ENCODE measurements at places on chromosomes 13 and 19.

- no peak for DNase-seq
These were observed 237.0 kb downstream of the POSTN start for GRCh38 chr13:37361608-37362007.

- DNase-seq, result no peak
These were observed 51.5 kb downstream of the ATP7B start for GRCh38 chr13:51959773-51960172.

DNA sequence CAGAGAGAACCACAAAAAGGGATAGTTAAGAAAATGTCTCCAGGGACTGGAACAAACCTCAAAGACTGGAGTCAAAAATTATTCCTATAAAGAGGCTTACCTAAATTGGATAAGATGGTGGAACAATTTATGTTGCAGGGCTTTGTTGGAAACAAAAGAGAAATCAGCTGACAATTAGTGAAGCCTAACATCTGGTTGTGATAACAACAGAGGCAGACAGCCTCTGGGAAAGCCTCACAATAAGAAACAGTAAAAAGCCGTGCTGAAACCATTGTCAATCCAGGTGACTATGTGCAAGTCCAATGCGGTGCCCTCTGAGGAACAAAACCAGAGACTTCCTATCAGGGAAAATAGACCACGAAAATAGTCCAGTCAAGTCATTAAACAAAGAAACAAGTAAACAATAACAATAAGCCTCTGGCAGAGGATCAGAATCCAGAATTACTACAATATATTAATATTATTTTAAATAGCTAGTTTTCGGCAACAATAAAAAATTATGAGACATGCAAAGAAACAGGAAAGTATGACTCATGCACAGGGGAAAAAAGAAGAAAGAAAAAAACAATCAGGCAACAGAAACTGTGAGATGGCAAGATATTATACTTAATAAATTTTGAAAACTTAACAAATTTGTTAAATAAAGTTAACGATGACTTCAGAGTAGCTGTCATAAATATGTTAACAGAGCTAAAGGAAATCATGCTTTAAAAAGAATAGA is 99.7 kb upstream of the RXFP2 start:
- DNase-seq, result no peak

- no peak for DNase-seq
These were observed 106.1 kb downstream of the RAB20 start for GRCh38 chr13:110455444-110455843.

DNA sequence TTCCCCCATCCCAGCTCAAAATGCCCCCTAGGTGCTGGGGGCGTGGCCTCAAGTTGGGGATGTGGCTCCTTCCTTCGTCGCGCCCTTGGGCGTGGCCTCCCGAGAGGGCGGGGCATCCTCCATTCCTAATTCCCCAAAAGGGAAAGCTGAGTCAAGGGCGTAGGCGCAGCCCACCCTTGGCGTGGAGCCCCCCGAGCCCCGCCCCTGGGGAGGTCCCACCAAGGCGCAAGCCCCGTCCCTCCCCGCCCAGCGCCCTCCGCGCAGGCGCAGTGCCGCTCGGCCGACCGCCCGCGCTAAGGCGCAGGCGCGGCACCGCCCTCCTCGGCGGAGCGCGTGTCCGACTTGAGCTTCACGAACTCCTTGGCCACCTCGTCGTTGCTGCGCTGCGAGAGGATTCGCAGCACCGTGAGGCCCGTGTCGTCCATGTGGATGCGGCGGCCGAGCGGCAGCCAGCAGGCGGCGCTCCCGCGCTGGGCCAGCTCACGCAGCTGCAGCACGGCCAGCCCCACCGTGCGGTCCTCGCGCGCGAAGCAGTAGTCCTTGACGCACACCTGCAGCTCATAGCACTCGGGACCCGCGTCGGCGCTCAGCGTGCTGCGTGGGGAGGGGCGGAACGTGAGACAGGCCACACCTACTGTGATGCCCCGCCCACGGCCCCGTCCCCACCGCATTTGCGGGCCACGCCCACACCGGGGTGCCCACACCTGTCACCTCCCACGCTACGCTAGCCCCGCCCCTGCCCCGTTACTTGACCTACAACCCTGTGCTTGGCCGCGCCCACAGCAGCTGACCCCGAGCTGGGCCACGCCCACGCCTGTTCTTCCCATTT is 50.5 kb downstream of the COLGALT1 start:
- peak; percentile 83 for DNase-seq

- no peak for DNase-seq
These were observed 225.2 kb upstream of the TSHZ3 start for GRCh38 chr19:31574251-31574973.

DNA sequence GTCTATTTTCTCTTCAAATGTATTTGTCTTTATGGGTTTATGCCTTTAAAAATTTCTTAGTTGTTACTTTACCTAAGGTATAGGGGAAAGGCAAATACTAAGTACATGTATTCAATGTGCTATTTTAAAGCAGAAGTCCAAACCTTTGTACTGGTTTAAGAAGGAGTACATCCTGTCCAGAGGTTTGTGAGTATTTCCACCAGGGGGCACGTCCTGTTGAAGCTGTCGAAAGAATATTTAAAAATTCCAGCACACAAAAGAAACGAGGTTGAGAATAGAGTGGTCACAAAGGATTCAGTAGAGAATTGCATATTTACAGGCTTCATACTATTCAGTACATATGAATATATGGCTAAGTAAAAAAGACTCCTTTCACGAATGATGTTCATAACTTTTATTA is 59.8 kb downstream of the URI1 start:
- DNase-seq, result no peak

- no peak for DNase-seq
These were observed 169.4 kb upstream of the HTR2A start for GRCh38 chr13:47066226-47066625.

DNA sequence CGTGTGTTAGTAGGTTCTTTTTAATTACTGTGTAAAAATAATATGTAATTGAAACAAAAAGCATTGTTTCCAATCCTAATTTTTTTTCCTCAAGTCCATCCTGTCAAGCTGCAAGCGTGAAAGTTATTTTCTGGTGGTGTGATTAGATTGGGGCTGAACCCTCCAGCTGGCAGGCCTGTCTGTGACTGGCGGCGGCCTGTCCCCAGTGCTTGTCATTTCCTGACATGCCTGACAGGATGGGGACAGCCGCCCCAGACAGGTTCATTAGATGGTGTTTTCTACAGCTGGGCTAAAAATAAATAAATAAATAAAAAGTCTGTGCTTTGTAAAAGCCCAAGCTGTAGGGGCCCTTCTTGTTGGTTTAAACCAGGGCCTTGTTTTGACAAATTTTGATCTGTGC is 53.7 kb upstream of the MAB21L1 start:
- DNase-seq, result no peak

GRCh38 chr13:45564133-45564776 is 51.3 kb downstream of the ERICH6B start:
- no peak for DNase-seq

- DNase-seq, result no peak
These were observed 118.2 kb downstream of the SIPA1L3 start for GRCh38 chr19:38024992-38025908.

DNA sequence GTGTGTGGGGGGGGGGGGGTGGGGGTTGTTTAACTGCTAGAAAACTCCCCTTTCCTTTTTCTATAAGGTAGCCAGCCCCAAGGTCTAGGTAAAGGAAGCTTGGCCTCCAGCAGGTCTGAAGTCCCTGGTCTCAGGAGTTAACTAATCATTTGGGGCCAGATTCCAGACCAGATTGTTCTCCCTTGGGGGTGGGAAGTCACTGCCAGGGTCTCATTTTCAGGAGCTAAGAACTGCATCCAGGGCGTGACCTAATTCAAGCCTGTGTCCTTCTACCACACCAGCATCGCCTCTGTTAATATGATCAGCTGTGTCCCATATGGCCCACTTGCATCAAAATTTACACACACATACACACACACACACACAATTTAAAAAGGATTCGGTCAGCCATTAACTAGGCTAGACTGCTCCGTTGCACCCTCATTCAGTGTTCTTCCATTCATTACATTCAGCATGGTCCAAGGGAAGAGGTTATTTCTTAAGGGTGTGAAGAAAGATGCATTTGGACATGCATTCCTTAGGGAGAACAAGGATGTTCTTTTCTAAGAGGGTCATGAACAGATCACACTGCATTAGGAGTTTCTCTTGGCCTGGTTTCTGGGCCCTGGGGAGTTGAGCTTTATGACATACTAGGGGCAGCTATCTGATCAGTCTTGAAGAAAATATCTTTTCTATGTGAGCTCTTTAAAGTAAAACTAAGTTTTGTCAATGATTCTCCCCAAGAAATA is 91.0 kb downstream of the FGF14 start:
- no peak for DNase-seq

GRCh38 chr19:34794066-34794960 is 21.3 kb upstream of the ZNF599 start:
- DNase-seq, result no peak

- DNase-seq, result no peak
These were observed 20.9 kb downstream of the MYO16 start for GRCh38 chr13:108650271-108650670.

DNA sequence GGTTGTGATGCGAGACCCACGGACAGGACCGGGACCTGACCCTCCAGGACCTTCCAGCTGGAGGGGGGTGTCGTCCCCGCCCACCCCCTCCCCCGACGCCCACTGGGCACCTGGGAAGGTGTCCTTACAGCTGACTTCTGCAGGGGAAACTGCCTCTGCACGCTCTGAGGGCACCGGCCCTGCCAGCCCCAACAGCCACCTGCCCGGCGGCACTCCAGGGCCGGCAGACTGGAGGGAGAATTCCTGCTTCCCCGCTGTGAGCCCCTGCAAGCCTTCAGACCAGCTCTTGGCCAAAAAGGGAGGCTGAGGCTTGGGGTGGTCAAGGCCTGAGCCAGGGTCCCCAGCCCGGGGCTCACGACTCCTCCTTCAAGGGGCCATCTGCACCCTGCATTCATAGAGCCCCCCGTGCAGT is 1.2 kb downstream of the CNN2 start:
- no peak for DNase-seq

GRCh38 chr13:50244355-50244712 is 229.1 kb downstream of the KCNRG start:
- no peak for DNase-seq

DNA sequence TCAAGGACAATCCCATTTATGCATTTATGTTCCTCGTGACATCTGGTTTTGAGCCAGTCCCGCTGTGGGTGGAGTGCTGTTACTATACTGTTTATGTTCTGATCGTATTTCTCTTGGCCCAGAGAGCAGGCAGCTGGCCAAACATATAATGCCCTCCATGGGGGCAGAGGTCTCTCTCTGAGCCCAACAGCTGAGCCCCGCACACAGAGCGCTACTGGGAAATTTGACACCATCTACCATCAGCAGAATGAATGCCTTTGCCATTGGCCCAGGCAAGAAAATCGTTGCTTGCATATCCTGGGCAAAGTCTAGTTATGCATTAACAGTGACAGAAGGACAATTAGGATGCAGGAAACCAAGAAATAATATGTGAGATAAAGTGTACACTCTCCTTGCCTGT is 126.8 kb upstream of the CACNA1A start:
- DNase-seq, result no peak

- DNase-seq, result no peak
These were observed 8.9 kb upstream of the TPM4 start for GRCh38 chr19:16067205-16067938.

GRCh38 chr19:40407714-40408597 is 5.2 kb downstream of the PRX start:
- DNase-seq, result no peak

- no peak for DNase-seq
These were observed 40.2 kb downstream of the UBL3 start for GRCh38 chr13:29810145-29810742.

GRCh38 chr19:46596008-46596407 is 5.1 kb upstream of the CALM3 start:
- DNase-seq, result no peak

- no peak for DNase-seq
These were observed 18.0 kb downstream of the PEPD start for GRCh38 chr19:33503433-33504057.

DNA sequence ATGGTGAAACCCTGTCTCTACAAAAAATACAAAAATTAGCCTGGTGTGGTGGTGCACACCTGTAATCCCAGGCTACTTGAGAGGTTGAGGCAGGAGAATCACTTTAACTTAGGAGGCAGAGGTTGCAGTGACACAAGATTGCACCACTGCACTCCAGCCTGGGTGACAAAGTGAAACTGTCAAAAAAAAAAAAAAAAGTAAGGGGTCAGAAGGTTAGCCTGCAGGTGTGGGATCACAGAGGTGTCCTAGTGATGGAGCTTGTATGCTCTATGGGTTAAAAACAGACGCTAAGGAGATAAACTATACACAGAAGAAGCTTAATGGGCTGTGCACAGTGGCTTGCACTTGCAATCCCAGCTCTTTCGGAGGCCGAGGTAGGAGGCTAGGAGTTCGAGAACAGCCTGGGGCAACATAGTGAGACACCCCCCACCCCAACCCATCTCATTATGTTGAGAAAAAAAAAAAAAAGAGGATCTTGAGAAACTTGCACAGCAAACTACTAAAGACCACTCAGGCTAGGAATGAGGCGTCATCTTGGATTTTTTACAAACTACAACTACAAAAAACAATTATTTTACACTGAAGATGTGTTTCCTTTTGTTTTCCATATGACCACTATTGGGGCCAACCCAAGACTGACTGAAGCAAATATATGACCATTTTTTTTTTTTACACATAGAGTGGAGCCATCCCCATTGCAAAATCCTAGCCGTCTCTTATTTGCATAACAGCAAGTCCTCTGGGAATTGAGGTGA is 7.9 kb downstream of the FOSB start:
- DNase-seq, result no peak

GRCh38 chr13:41049480-41050440 is 11.5 kb upstream of the WBP4 start:
- DNase-seq, result no peak

DNA sequence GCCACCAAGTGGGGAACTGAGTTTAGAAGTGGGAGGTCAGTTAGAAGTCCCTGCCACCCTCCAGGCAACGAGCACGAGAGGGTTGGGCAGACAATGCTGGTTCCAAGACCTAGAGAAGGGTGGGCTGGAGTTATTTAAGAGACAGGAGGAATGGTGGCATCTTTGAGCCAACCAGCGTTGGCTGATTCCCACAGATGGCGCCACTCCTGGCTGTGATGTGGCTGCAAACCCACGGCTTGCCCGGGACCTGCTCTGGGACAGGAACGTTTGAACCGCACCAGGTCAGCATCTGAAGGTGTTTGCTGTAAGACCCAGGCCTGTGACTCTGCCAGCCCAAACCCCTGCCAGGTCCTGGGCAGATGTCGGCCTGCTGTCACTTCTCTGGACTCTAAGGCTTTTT is 42.8 kb downstream of the BICRA start:
- no peak for DNase-seq

DNA sequence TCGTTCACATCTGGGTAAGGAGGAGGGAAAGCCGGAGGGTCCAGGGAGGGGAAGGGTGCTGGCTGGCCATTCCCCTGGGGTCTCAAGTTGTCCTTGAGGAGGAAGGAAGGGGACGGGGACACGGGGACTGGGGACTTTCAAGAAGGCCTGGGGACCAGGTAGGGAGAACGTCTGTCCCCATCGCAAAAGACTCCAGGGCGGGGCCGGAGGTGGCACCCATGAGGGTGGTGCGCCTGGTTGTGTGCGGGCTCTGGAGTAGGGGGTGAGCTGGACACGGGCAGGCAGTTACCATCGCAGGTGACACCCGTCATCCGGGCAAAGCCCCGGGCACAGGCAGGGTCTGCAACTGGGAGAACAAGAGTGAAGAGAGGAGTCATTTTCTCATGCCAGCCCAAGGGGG is 23.4 kb downstream of the FBN3 start:
- no peak for DNase-seq

Measured in activated T-cell treated with anti-CD3 and anti-CD28 coated beads for 48 hours (primary cell).